ENCODE measurements at places on chromosomes 4 and X.

GRCh38 chr4:8345053-8345945, 75.7 kb downstream of the HTRA3 start:
- DNase-seq: no peak

- DNase-seq: no peak
These were observed 13.3 kb upstream of the CENPU start for GRCh38 chr4:184747034-184747830.

GRCh38 chrX:125175991-125176584, 143.6 kb upstream of the TEX13C start:
- no peak for DNase-seq

DNA sequence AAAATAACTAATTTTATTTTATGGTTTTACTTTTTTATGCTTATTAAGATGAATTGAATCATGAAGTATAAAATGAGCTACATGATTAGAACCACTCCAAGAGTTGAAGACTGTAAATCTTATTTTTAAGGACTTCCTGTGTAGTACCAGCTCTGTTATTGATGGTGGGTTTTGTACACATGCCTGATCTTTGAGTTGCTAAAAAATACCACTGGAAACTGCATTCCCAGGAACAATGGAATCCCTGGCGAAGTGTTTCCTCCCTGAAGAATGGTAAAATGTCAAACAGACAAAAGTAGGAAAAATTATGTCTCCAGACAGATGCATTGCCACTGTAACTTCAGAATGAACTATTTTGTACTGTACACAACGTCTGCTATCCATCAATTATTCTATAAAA, 935.4 kb upstream of the TENM3 start:
- DNase-seq: no peak

DNA sequence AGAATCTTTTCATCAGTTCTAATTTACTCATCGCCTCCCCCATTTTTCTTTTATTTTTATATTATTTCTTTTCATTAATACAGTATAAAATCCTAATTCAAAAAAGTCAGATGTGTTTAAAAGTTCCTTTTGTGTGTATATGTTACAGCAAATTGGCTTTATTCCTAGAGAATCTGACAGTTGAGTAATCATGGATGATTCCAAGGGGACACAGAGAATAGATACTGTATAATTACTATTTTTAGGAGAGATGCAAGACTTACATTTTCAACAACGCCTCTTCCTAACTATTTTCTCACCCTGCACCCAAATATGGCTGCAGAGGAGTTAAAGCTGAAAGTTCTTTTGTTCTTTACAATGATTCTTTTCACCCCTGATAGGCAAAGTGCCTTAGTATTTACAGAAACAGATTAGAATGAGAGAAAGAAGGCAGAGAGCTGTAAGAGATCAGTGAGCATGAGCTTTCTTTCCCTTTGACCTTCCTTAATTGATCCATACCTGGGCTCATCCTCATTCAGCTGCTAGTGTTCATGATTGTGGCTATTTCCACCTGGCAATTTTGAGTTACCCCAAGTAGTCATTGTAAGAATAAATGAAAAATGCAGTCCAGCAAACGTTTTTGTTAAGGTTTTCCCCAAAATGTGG, 210.8 kb downstream of the SLC4A4 start:
- DNase-seq: no peak

GRCh38 chr4:4472344-4472958, 69.4 kb downstream of the STX18 start:
- DNase-seq: no peak

GRCh38 chr4:47647544-47647943, 162.5 kb downstream of the ATP10D start:
- no peak for DNase-seq

DNA sequence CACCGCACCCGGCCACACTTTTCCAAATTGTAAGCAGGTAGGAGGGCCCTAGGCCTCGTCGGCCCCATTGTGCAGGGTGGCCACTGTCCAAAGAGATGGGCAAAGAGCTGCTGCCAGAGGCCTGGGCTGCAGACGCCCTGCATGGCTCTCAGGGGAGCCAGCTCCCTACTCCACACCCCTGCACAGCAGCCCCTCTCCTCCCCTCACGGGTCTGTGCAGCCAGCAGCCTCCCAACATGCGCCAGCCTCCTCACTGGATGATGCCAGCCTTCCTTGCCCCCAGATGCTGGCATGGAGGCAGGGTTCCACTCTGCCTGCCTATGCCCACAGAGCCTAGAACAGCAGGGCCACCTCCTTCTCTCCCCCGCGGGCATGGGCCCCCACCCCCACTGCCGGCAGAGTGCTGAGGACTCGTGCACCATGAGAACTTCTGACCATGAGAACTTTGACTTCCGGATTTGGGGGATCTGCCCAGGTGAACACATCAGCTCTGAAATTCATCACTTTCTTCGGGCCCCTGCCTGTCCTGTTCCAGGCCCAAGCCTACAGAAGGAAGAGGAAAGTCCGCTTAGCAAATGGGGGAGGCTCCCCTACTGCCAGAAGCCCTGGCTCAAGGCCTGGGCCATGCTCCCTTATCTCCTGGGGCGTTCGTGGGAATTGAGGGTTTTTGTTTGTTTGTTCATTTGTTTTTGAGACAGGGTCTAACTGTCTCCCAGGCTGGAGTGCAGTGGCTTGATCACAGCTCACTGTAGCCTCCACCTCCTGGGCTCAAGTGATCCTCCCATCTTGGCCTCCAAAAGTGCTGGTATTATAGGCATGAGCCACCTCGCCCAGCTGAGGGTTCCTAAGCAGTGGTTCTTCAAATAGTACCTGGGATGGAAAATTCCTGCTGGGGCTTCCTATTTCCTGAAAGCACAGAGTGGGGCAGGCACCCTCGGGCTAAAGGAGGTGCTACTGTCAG, 8.0 kb downstream of the IRAK1 start:
- DNase-seq: no peak

DNA sequence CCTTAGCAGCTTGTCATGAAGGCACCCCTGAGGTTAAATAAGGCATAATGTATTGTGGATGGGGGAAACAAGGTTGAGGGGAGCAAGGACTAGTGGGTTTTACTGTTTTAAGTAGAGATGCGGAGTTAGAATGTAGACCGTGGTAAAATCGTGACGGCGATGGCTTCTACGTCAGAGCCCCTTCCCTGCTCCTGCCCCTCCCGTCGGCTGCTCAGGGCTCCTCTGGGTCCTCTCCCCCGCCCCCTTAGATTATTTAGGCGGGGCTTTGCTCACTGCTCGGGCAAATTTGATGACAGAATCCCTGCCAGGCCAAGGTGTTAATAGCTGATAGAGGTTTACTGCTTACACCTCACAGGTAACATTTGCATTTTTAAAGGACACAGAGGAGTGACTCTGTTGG, 2.3 kb downstream of the FRMPD3 start:
- no peak for DNase-seq

- no peak for DNase-seq
These were observed 645.7 kb downstream of the TLL1 start for GRCh38 chr4:166518776-166519175.

DNA sequence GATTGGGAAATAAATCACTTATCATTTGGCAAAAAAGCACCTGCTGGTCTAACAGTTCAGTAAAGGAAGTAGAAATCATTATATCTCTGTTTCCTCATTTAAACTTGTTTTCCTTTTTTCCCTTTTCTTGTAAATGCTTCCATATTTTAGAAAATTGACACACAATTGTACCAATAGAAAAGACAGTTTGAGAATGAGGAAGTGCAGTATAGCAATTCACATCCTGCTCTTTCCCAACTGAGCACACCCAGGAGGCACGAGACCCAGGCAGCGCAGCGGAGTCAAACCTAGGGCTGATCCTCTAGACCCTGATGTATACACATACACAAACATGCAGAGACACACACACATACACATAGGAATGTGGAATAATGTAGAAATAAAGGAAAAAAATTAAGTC, 74.8 kb upstream of the PACRGL start:
- DNase-seq: no peak
